Motor neuron (in vitro differentiated cells): ENCODE measurements at places on chromosomes 1 and 21. TPM values are rescaled to one million over a fixed set of nuclear protein-coding genes. Genes with fewer than 3 reads are reported as not detected.

GRCh38 chr1:208182880-208183645 is 61.1 kb downstream of the PLXNA2 start:
- no peak for ATAC-seq

The CCDC185 gene
- total RNA-seq: 0.18 and 0.50 TPM in 2 replicates

DNA sequence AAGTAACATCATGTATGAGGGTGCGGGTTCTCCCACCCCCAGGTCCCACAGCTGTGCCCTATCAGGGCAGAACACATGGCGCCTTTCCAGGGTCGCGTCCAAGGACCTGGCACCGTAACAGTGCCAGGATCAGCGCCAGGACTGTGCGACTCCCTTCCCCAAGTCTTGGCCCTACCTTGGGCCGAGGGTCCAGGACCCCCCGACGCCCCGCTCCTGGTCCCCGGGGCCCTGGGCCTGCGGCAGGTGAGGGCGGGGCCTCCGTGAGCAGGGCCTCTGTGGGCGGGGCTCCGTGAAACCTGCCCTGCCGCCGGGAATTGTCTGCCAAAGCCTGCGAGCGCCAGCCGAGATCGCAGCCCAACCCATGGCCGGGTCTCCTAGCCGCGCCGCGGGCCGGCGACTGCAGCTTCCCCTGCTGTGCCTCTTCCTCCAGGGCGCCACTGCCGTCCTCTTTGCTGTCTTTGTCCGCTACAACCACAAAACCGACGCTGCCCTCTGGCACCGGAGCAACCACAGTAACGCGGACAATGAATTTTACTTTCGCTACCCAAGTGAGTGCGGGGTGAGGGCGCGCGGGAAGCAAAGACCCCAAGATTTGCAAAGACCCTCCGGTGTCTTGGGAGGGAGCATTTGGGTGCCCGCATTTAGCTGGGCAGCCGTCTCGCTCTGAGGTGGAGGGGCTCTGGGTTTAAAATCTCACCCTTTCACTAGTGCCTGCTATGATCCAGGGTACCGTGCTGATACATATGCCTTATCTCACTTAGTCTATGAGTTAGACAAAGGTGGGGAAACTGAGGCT is at the start of gene RHBG:
RHBG (plus strand) TSS at position 323 of the 796 bp plus-strand sequence; CDS start at position 362, 39 bp downstream.
- peak; percentile 71 for ATAC-seq

- no peak for ATAC-seq
Measured at GRCh38 chr1:179156026-179156425, 73.5 kb downstream of the ABL2 start.

- ATAC-seq: no peak
Measured at GRCh38 chr1:34270181-34270580, 93.5 kb downstream of the C1orf94 start.

- no peak for ATAC-seq
Measured at GRCh38 chr1:32757213-32757895, 54.8 kb upstream of the SYNC start.

The LORICRIN gene
- total RNA-seq: not detected in 2 replicates

DNA sequence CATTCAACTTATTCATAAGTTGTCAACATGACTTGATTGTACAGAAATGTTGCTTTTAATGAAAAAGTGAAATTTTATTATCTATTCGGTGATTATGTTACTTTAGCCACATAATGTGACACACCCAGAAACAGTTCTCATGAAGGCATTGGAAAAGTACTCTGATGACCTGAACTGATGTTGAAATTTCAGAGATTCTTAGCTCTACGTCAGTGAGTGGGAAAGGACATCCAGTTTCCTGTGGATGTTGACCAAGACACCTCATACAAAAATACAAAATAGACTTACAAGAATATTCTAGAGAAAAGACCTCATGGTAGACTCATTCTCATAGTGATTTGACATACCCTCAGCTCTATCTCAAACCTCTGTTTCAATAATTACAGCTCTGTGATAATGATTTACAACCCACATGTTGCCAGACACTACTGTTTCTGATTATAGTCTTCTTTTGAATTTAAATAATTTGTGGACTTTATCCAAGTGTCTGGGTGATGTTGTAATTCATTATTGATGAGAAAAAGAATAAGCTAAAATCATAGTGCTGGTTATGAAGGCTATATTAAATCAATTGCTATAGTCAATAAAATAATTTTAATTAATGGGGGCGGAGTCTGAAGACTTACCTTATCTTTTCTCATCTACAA is 37.3 kb downstream of the KCNK2 start:
- no peak for ATAC-seq

The GSTM4 gene
- 46.1 and 46.7 TPM in 2 replicates for total RNA-seq

The USF1 gene
- total RNA-seq: 78.3 and 79.0 TPM in 2 replicates

GRCh38 chr1:179910934-179911333 is 28.8 kb downstream of the TOR1AIP1 start:
- no peak for ATAC-seq

DNA sequence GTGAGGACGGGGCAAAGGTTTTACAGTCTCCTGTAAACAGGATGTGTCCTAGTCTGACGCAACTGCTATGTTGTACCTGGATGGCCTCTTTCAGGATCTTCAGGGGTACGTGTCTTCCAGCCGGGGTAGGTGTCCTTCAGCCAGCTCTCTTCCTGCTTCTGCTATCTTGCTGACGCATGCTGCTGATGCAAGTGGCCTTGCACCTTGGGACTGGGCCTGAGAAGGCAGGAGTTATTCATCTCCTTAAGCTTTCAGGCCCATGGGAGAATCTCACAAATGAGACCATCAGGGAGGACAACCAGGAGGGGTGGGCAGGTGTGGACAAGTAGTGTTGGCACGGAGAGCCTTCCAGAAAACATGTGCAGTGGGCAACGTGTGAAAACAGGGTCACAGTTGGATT is 7.9 kb upstream of the SPRR1B start:
- no peak for ATAC-seq

- ATAC-seq: no peak
Measured at GRCh38 chr21:46308431-46308830, 15.2 kb downstream of the C21orf58 start.

The SPRR2A gene
- not detected in 2 replicates for total RNA-seq

The CELA3A gene
- 0.57 TPM in 1 of 2 replicates, not detected in the other for total RNA-seq

The PLA2G2C gene
- total RNA-seq: 0.21 TPM in 1 of 2 replicates, not detected in the other

GRCh38 chr1:90851711-90852050 is 134.6 kb upstream of the BARHL2 start:
- ATAC-seq: no peak

- ATAC-seq: no peak
Measured at GRCh38 chr1:22139066-22139594, 3.8 kb downstream of the WNT4 start.

DNA sequence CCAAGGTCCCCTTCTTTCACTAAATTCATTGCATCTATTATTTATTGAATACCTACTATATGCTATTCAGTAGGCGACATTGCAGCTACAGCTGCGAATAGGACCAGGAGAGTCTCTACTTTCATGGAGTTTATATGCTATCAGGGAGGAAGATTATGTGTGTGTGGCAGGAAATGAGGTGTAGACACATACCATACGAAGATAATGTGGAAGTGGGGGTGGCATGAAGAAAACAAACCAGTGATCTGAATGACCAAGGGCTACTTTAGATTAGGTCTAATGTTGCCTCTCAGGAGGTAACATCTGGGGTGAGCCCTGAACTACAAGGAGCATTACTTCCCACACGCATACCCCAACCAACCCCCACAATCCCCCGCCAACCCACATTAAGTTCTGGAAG is 1.0 kb upstream of the PPIH start:
- no peak for ATAC-seq

DNA sequence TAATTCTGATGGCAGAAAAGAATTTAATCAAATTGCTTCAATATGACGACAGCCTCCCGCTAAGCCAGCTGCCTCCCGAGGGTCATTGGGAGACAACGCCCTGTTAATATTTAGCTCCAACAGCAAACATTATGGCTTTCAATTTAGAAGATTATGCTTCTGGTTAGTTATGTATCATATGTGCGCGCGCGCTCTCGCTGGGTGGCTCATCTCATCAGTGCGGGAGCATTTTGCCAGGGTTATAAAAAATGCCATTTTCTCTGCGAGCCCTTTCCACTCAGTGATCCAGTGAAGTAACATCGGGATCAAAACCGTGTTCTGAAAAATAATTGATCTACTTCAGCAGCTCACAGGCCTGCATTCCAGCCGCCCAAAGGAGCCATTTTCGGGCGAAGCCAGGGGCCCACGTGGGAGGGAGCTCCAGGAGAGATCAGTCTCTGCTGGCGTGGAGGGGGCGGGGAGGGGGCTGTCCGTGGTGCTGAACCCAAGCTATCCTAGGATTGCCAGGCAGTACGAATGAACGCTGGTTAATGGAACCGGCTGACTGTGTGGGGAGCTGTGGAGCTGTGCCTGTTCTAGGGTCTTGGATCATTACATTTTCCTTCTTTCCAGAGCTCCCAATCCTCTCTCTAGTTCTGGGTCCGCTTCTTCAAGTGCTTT is 219.1 kb upstream of the ZC3H12A start:
- ATAC-seq: peak; percentile 88

The NCMAP gene
- 0.43 and 0.53 TPM in 2 replicates for total RNA-seq

- ATAC-seq: peak; percentile 38
Measured at GRCh38 chr1:156594190-156594589, 2.6 kb downstream of the NAXE start.

The SPRR2B gene
- total RNA-seq: 1.1 TPM in 1 of 2 replicates, not detected in the other

- ATAC-seq: peak; percentile 76
Measured at GRCh38 chr1:178581351-178582303, 68.7 kb downstream of the TEX35 start.

The DUSP10 gene
- total RNA-seq: 10.4 and 10.6 TPM in 2 replicates

The HUNK gene
- 5.8 and 7.7 TPM in 2 replicates for total RNA-seq

GRCh38 chr1:66770240-66770639 is 18.0 kb downstream of the DYNLT5 start:
- ATAC-seq: no peak

DNA sequence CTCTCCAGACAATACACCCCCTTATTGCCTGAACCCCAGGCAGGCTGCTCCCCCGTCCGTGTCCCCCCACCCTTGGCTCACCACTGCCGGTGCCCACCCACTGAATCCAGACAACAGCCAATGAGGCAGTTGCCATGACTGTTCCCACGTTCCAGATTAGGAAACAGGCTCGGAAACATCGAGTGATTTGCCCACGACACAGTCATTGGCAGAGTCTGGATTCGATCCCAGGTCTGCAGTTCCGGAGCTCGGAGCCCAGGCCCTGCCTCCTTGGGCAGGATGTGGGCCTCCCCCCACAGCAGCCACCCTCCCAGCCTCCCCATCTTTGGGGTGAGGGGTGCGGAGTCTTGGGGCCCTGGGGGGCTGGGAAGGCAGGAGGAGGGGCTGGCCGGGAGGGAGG is 20.3 kb upstream of the CLSTN1 start:
- ATAC-seq: no peak

The TDRD5 gene
- 0.14 TPM in 1 of 2 replicates, not detected in the other for total RNA-seq

The HJV gene
- total RNA-seq: 0.14 TPM in 1 of 2 replicates, not detected in the other

DNA sequence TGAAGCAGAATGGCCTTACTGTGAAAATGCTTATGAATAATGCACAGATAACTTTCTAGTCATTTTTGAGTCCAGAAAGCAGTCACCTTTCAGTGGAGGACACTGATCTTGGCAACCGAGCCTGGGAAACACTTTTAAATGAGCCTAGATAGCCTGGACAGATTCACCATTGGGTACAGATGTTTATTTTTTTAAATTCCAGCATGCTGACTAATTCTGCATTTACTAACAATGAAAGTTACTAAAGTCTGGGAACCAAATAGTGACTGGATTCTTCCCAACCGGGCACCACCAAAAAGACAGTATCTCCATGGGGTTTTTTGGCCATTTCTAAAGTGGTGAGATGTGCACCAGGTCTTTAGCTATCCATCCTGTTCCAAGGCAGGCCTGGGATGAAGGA is 3.3 kb upstream of the FMOD start:
- no peak for ATAC-seq

DNA sequence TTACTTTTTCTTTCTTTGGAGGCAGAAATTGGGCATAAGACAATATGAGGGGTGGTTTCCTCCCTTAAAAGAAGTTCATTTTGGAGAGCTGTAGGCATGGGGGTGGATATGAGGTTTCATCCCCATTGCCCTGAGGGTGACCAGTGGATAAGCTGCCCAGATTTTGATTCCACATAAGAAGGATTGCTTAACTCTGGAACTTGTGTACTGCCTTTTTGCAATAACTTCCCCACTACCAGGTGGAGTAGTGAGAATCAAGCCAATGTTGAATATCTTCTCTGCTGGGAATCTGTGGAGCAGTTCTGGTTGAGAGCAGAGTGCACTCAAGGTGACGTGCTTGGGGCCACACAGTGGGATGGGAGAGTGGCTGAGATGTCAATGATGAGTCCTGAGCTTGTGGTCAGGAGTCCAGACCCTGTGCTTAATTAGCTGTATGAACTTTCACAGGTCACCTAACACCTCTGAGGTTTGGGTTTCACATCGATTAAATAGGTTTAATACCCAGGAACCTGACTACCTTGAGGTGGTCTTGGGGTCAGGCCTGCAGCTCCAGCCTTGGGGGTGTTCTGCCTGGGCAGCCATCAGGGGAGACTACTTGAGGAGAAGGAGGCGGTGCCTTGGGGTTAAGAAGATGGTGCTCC is 152.9 kb downstream of the FCRL5 start:
- no peak for ATAC-seq

The RNF186 gene
- total RNA-seq: 0.25 TPM in 1 of 2 replicates, not detected in the other

DNA sequence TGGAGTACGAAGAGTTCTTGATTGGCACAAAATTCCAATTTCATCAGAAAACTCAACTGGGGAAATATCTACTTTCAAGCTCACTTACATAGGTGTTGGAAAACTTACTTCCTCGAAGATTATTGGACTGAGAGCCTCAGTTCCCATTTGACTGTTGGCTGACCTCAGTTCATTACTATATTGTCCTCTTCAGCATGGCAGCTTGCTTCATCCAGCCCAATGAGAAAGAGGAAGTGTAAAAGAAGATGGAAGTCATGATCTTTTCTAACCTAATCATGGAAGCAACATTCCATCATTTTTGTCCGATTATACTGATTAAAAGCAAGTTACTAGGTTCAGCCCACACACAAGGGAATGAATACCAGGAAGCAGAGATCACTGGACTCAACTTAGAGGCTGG is 49.4 kb downstream of the HSD3B1 start:
- no peak for ATAC-seq
